ENCODE measurements at places on chromosomes 6 and 20.
A peak's percentile ranks its signal among the peaks of the same experiment; 100 is the strongest.

GRCh38 chr6:31664790-31665500 lies at the start of gene GPANK1:
Gene GPANK1, minus strand, starts transcription at chr6:31664997. Its CDS starts 519 bp downstream, at chr6:31664478.
- peak; percentile 94 for DNase-seq

DNA sequence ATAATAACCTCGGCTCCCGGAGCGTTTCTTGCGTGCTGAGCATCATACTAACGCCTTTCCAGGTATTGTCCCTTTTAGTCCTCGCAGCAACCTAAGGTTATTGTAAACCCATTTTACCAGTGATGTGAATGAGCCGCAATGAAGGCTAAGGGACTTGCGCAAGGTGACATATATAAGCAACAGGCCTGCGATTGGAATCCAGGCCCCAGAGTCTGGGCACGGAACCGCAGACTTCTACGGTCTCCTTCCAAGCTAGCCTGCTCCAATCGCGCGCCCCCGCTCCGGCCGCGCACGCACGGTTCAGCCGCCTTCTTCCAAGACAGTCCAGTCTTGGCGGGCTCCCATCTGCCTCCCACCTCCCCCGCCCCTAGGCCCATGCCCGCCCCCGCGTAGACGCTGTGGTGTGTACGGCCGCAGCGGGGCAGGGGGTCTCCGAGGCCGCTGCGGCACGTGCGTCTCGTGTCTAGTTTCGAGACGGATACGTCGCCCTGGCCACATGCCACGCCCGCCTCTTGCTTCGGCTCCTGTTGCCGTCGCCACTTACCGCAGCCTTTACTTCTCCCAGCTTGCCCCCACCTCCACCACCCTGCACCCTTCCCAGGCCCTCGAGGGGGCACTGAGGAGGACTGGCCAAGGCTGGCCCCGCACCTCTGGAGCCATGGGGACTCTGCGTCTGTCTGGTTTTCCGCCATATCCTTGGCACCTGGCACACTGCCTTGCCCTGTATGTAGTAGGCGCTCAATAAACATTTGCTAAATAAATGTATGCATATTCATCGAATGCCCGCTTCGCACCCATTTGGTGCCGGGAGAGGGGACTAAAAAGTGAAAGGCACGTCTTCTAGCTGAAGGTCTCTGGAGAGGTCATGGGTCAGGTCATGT lies 855 bp upstream of the GFOD1 start:
- no peak for DNase-seq

DNA sequence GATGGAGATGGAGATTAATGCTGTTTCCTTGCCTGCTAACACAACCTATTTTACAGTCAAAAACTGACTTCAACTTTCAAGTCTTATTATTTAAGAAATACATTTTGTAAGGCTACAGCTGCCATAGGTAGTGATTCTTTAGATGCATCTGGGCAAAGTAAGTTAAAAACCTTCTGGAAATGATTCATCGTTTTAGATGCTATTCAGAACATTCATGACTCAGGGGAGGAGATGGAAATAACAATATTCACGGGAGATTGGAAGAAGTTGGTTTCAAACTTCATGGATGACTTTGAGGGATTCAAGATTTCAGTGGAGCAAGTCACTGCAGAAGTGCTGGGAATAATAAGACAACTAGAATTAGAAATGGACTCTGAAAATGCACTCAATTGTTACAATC lies 174.9 kb upstream of the GGTLC1 start:
- no peak for DNase-seq

DNA sequence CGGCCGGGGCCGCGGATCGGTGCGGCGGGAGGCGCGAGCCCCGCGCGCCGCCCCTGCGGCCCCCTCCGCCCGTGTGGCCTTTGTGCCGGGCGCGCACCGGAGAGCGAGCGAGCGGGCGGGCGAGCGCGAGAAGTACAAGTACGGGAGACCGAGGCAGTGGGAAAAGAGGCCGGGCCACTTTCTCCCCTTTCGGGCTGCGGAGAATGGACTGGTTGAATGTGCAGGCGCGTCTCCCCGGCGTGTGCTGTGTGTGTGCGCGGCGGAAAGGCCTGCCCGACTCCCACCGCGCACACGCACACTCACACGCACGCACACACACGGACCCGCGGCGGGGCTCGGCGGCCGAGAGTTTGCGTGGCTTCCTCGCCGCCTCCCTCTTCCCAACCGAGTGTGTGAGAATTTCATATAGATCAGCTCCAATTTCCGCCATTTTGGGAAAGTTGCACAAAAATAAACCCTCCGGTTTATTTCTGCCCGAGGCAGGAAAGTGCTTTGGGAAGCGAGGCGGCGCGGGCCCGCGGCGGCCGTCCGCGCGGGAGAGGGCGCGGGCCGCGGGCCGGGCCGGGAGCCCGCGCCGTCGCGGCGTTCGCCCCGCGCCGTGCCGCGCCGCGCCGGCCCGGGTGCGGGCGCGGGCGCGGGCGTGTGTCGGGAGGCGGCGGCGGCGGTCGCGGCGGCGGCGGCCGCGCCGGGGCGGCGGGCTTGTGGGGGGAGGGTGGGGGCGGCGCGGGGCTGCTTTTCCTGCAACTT lies 1.1 kb downstream of the L3MBTL3 start:
- DNase-seq = peak; percentile 25

DNA sequence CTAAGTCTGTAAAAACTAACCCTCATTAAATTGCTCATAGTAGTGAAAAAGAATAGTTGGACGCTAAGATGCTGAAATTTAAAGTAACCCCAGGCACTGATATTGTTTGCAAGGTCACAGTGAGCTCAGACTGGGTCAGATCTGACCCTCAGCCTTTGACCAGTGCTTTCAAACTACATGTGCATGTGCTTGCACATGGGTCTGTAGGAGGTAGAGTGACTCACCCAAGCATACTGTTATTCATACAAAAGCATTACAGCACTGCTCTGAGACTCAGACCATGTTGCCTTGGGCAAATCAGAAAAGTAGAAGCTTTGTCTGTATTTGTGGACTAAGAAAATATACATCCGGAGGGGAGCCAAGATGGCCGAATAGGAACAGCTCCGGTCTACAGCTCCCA lies 326.4 kb upstream of the MARCKS start:
- peak; percentile 92 for DNase-seq

DNA sequence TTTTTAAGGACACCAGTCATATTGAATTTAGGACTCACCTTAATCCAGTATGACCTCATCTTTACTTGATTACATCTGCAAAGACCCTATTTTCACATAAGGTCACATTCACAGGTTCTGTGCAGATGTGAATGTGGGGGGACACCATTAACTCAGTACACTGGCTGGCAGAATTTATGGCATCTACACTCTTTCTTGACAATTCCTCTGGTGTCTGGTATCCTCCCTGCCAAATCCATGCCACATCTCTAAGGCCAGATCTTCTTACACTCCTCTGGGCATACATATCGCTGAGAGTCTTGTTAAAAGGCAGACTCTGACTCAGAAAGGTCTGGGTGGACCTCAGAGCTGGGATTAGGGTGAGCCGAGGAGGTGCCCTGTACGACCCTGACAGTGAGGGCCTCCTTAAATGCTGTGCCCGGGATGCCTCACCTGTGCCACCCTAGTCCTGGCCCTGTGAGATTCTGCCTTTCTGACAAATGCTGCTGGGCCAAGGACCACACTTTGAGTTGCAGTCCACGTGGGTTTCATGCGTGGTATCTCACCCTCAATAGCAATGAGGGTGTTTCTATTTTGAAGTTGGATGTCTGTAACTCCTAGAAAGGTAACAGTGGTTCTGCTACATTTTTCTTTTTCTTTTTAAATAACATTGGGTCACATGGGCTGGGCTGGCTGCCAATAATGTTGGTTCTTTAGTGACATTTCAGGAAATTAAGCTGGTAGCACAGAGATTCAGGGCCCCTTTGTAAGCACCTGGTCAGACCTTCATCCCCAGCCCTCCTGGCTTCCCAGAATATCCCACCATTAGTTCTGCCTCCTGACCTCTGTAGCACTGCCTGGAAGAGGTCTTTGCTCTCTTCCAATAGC lies 17.2 kb upstream of the LRRN4 start:
- DNase-seq = no peak

DNA sequence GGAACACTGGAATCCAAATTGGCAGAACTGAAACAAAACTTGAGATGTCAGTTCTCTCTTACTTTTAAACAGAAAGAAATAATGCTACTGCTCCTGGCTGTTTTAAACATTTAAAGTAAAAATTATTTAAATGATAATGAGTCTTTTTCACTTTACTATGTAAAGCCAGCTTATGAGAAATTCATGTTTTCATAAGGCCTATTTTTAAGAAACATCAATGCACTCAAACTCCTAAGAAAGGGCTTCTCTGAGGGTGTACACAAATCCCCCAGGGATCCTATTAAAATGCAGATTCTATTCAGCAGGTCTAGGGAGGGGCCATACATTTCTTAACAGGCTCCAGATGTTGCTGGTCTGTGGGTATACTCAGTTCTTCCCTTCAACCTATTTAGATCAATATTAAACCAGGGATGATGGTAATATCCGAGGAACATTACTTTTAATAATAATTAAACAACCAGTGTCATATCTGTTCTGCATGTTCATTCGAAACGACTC lies 2.3 kb downstream of the FERMT1 start:
- no peak for DNase-seq

All from foreskin melanocyte (primary cell).